B cell (primary cell): ENCODE measurements at places on chromosomes 12 and 14. TPM values are rescaled to one million over a fixed set of nuclear protein-coding genes. Genes with fewer than 3 reads are reported as not detected.

GRCh38 chr12:30329281-30329680 lies 366.4 kb downstream of the IPO8 start:
- H3K4me3 ChIP-seq: no peak overlapping the region
- H3K36me3 ChIP-seq: no peaks in the 10 kb centered on the region
- DNase-seq: no peak
- no peak overlapping the region for H3K27ac ChIP-seq
- H3K27me3 ChIP-seq: no peaks in the 10 kb centered on the region

DNA sequence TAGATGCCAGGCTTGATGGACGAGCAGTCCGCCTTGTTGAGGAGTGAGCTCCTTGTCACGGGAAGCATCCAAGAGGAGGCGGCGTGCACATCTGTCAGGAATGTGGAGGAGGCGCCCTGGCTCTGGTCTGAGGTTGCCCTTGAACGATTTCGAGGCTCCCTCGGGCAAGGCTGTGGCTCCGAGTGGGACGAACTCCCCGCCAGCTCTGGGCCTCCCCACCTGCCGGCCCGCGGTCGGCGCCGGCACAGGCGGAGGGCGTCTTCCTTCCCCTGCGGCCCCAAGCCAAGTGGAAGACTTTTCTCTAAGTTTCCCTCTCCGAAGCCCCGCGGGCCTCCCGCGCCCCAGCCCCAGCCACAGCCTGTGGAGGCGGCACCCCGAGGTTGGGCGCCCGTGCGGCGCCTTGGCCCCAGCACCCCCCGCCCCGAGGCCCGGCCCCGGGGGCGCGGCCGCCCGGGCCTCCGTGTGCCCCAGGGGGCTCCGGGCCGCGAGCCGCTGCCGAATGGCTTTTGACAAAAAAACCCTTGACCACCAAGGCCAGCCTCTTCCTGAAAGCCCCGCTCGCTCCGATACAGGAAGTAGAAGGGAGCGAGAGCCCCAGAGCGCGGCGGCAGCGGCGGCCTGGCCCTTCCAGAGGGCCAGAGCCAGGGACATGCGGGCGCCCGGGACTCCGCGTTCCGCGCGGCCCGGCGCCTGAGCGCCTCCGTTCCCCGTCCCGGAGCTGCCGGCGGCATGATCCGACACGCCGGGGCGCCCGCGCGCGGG lies at the start of gene RIN3:
Gene RIN3, plus strand, starts transcription at position 578 of the 762 bp plus-strand sequence. Its CDS starts 152 bp downstream, at position 730.
- H3K27ac ChIP-seq: peak within 1 kb of the TSS; percentile 67
- H3K4me1 ChIP-seq: peaks cover 55% of the 10 kb centered on the region
- H3K4me3 ChIP-seq: peak within 1 kb of the TSS; percentile 39
- no peaks in the 10 kb centered on the region for H3K27me3 ChIP-seq

DNA sequence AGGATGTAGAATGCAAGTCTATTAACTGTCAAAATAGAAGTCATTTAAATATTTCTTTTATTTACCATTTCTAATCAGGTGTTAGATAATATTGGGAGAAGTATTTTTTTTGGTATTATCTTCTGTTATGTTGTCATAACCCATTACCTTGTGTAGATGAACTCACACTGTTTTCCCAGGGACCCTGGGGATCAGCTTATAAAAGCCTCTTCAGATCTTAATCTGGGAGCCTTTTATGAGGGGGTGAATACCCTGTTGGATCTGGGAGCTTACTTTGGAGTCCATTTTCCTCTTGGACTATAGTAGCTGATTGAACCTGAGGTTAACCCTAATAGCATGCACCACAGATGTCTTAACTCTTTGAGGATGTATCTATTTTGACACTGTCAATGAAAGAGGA lies 176.3 kb upstream of the ATP2B1 start:
- no peak overlapping the region for H3K4me3 ChIP-seq
- no peak for DNase-seq
- H3K27ac ChIP-seq: no peak overlapping the region
- peaks cover 33% of the 10 kb centered on the region for H3K4me1 ChIP-seq

DNA sequence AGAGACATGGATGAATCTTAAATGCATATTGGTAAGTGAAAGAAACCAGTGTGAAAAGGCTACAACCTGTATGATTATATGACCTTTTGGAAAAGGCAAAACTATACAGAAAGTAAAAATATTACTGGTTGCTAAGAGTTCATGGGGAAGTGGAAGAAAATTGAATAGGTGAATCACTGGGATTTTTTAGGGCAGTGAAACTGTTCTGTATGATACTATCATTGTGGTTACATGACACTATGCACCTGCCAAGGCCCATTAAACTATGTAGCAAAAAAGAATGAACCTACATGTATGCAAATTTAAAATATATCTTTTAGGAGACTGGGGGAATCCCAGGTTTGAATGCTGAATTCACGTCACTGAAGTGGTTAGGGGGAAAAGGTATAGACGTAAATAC lies 12.6 kb upstream of the OR8S1 start:
- DNase-seq: no peak
- H3K27me3 ChIP-seq: no peaks in the 10 kb centered on the region
- H3K4me3 ChIP-seq: no peak overlapping the region
- no peaks in the 10 kb centered on the region for H3K36me3 ChIP-seq
- H3K4me1 ChIP-seq: no peaks in the 10 kb centered on the region

DNA sequence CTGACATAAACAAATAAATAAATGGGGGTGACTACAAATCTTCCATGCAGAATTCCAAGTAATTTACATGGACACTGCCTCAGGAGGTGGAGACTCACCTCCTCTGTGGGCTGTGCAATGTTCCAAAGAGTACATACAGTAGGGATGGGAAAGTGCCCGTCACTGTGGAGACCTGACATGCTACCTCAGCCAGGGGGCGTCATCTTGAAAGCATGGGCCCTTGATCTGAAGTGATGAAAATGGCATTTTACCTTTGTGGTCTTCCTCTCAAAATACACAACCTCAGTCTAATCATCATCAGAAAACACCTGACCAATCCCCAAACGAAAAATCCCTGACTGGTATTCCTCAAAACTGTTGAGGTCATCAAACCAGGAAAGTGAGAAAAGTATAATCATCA lies 48.4 kb downstream of the ANAPC7 start:
- no peaks in the 10 kb centered on the region for H3K36me3 ChIP-seq
- peaks cover 2% of the 10 kb centered on the region for H3K4me1 ChIP-seq
- no peaks in the 10 kb centered on the region for H3K27me3 ChIP-seq
- H3K4me3 ChIP-seq: no peak overlapping the region
- H3K27ac ChIP-seq: no peak overlapping the region

- H3K27ac ChIP-seq: no peak overlapping the region
- no peaks in the 10 kb centered on the region for H3K27me3 ChIP-seq
- H3K4me1 ChIP-seq: no peaks in the 10 kb centered on the region
Observed at GRCh38 chr12:73124480-73124879, 852.3 kb downstream of the TRHDE start.

HELB gene
- total RNA-seq: 10.0 and 11.8 TPM in 2 replicates

DNA sequence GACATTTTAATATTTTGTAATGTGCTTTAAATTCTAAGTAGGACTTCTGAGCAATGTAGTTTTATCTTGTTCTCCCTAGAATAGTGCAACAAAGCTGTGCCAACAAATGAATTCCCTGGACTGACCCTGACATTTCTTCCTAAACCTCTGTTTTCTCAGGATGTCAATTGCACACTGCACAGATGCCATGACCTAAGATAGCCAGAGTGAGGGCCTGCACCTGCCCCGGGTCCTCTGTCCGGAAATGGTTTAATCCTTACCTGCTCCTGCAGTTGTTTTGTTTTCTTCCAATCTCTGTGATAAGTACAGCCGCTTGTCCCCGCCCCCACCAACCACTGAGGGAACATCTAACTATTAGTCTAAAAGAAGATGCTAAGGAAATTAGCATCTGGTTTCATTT lies 831.5 kb downstream of the GALC start:
- no peaks in the 10 kb centered on the region for H3K4me1 ChIP-seq
- no peak overlapping the region for H3K27ac ChIP-seq
- H3K4me3 ChIP-seq: no peak overlapping the region
- no peaks in the 10 kb centered on the region for H3K27me3 ChIP-seq

GRCh38 chr14:89239023-89239422 lies 178.0 kb downstream of the FOXN3 start:
- H3K27ac ChIP-seq: no peak overlapping the region
- H3K4me3 ChIP-seq: no peak overlapping the region
- H3K27me3 ChIP-seq: no peaks in the 10 kb centered on the region
- peaks cover 31% of the 10 kb centered on the region for H3K4me1 ChIP-seq

SLC6A12 gene
- not detected in 2 replicates for total RNA-seq

KRT75 gene
- total RNA-seq: not detected in 2 replicates

- H3K36me3 ChIP-seq: no peaks in the 10 kb centered on the region
- H3K4me1 ChIP-seq: no peaks in the 10 kb centered on the region
- no peak overlapping the region for H3K4me3 ChIP-seq
- no peak overlapping the region for H3K27ac ChIP-seq
- DNase-seq: no peak
Observed at GRCh38 chr12:120980800-120981368, 2.5 kb downstream of the HNF1A start.

- H3K36me3 ChIP-seq: peaks cover 70% of the 10 kb centered on the region
- H3K4me3 ChIP-seq: no peak overlapping the region
- H3K27me3 ChIP-seq: no peaks in the 10 kb centered on the region
- no peak overlapping the region for H3K27ac ChIP-seq
- peaks cover 36% of the 10 kb centered on the region for H3K4me1 ChIP-seq
Observed at GRCh38 chr12:128807161-128807724, 16.5 kb downstream of the SLC15A4 start.

DNA sequence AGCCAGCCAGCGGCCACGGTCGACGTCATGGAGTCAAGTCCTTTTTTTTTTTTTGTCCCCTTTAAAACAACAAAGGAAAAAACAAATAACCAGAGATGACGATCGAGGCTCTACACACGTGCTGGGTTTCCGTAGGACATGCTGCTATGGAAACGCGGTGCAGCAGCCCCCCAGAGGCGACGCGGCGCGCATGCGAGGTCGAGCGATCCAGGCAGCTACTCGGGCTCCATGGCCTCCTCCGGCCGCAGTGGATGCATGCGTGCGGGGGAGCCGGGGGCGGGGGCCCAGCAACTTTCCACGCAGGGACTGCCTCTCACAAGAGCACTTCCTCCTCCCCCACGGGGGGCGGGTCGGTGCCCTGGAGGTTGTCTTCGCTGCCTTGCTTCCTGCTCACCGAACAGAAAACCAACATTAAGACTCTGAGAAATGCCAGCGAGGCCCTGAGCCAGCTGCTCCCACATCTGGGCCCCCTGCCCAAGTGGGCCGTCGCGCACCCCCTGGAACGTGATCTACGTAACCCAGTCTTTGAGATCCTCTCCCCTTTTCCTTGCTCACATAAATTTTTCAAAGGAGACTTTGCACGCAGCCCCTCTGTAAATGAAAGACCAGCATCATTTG lies 30.7 kb downstream of the P2RX4 start:
- DNase-seq: peak; percentile 85
- H3K27me3 ChIP-seq: no peaks in the 10 kb centered on the region
- peaks cover 6% of the 10 kb centered on the region for H3K36me3 ChIP-seq
- H3K4me3 ChIP-seq: peak overlapping the region; percentile 25
- H3K4me1 ChIP-seq: peaks cover 26% of the 10 kb centered on the region

DNA sequence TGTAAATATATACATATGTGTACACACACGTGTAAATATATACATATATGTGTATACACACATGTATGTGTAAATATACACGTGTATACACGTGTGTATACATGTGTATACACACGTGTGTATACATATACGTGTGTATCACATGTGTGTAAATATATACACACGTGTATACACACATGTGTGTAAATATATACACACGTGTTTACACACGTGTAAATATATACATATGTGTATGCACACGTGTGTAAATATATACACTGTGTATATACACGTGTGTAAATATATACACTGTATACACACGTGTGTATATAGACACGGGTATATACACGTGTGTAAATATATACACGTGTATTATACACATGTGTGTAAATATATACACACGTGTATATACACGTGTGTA lies 71.7 kb downstream of the RPAP3 start:
- no peaks in the 10 kb centered on the region for H3K27me3 ChIP-seq
- no peaks in the 10 kb centered on the region for H3K4me1 ChIP-seq
- DNase-seq: no peak
- H3K36me3 ChIP-seq: peaks cover 24% of the 10 kb centered on the region
- H3K27ac ChIP-seq: no peak overlapping the region

DNA sequence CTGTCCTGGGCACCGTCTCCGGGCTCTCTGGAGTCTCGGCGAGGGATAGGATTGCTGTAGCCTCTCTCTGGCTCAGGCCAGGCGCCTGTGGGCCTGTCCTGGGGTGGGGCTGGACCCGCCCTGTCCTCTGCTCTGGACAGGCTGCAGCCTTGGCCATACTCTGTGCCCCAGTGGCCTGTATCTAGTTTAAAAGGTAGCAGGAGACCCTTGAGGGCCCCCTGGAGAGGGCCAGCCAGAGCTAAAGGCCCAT lies 1.8 kb downstream of the KIF26A start:
- peaks cover 42% of the 10 kb centered on the region for H3K27me3 ChIP-seq
- H3K36me3 ChIP-seq: no peaks in the 10 kb centered on the region
- H3K4me1 ChIP-seq: peaks cover 24% of the 10 kb centered on the region
- no peak overlapping the region for H3K27ac ChIP-seq

- H3K27me3 ChIP-seq: no peaks in the 10 kb centered on the region
- H3K27ac ChIP-seq: no peak overlapping the region
- no peaks in the 10 kb centered on the region for H3K4me1 ChIP-seq
- DNase-seq: no peak
- peaks cover 9% of the 10 kb centered on the region for H3K36me3 ChIP-seq
- H3K4me3 ChIP-seq: no peak overlapping the region
Observed at GRCh38 chr12:10994307-10994706, 3.8 kb downstream of the TAS2R20 start.

DNA sequence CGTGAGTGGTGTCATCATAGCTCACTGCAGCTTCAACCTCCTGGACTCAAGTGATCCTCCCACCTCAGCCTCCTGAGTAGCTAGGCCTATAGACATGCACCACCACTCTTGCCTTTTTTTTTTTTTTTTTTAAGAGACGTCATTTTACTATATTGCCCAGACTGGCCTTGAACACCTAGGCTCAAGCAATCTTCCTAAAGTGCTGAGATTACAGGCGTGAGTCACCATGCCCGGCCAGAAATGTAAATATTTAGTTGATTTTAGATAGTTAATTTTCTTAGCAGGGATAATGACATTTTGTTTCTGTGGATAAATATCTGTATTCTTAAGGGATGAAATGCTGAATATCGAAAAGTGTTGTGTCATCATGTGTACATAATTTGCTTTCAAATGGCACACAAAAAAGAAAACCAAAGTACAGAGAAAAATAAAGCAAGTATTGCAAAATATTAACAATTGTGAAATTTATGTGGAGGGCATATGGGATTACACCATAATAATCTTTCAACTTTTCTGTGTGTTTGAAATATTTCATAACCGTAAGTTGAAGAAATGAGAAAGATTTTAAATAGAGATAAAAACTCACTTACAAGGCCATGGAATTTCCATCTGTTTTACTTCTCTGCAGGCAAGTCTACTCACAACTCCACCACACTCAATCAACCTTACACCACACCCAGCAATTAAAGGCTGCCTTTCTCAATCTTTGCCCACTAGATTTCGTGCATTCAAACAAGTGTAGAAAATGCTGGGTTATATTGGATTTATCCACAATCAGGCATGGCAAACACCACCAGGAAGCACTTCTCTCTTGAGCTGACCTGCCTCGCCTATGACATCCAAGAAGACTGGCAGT lies 93.7 kb downstream of the SPTSSA start:
- H3K4me1 ChIP-seq: no peaks in the 10 kb centered on the region
- H3K36me3 ChIP-seq: no peaks in the 10 kb centered on the region
- no peak overlapping the region for H3K27ac ChIP-seq

DNA sequence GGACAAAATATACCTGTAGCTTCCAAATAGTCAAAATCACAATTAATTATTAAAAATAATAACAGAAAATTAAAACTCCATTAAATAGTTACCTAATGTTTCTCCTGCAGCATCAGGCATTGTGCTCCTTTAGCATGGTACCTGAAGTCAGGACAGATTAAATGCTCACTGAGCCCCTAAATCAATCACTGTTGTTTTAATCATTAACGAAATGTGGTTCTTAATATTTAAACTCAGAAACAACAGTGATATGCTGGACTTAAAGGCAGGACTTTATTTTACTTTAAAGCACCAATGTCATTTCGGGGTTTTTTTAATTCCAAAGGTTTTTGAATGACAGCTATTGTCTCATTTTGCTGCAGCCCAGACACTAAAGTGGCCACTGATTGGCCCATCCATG lies 2.0 kb upstream of the BMP4 start:
- H3K27ac ChIP-seq: no peak overlapping the region
- H3K36me3 ChIP-seq: no peaks in the 10 kb centered on the region
- peaks cover 52% of the 10 kb centered on the region for H3K27me3 ChIP-seq
